ENCODE measurements at places on chromosomes 16 and 17.

DNA sequence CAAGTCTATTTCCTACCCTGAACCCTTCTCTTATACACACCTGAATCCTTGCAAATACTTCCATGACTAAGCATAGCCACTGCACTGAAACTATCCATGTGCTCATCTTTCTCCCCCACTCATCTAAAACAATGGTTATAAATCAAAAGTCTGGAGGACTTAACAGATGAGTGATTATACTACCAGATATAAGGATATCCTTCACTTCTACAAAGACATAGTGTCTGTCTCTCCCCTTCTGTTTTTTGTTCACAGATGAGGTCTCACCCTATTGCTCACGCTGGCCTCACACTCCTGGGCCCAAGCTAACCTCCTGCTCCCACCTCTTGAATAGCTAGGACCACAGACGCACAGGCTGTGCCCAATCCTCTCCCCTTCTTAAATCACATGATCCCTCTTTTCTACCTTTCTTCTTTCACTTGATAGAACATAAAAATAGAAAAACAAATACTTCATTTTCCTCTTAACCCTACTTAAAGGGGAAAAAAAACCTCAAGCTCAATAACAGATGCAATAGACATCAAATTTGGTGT is 19.2 kb downstream of the CEP112 start:
- DNase-seq, result no peak

DNA sequence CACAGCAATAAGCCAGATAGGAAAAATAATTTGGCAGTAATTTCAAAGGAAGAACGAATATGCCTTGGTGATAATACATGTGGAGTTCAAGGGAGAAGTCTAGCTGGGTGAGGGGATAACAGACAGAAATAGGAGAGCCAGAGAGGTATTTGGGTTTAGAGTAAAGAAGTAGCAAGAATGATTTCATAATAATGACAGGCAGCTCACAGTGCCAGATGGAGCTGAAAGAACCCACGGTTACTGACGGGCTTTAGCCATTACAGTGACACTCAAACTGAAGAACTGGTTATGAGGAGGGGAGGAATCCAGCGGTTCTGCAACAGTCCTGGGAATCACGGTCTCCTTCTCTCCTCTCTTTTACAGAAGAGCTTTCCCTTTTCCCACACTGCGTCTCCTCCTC is 2.2 kb downstream of the OR4D1 start:
- no peak for DNase-seq

DNA sequence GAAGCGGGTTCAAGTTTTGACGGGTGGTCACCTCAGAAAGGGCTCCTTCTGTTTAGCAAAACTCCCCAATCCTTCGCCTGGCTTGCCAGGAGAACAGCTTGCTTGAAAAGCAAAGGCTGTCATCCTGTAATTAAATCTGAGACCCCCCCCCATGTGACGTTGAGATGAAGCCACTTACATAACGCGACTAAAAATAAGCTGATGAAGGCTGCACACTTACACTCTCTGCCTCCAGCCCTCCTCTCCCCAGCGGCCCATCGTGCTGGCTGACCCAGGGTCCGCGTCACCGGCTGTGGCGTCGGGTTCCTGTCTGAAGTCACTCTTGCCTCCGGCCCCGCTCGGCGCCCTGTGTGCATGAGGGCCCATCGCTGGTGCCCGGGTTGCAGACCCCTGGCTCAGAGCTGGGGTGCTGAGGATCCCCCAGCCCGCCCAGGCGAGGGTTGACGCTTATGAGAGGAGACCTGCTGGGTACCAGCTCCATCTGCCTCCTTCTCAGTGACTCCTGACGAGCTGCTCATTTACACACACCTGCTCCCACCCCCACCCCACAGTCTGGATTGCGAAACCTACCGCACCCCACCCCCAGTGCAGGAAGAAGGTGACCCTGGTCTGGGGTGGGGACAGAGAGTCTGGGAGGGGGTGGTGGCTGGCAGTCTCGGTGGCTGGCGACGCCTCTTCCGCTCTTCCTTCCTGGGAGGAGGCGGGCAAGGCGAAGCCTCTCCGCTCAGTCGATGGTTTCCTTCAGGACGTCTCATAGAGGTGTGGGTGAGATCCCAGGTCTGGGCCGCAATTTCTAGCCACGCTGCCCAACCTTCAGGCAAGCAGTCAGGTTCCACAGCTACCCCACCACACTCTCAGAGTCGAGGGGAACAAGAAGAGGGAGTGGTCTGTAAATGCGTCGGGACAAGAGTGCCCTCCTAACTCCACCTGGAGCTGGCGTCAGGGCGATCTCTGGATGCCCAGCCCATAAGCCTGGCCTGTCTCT is 3.1 kb upstream of the BAIAP2 start:
- no peak for DNase-seq

DNA sequence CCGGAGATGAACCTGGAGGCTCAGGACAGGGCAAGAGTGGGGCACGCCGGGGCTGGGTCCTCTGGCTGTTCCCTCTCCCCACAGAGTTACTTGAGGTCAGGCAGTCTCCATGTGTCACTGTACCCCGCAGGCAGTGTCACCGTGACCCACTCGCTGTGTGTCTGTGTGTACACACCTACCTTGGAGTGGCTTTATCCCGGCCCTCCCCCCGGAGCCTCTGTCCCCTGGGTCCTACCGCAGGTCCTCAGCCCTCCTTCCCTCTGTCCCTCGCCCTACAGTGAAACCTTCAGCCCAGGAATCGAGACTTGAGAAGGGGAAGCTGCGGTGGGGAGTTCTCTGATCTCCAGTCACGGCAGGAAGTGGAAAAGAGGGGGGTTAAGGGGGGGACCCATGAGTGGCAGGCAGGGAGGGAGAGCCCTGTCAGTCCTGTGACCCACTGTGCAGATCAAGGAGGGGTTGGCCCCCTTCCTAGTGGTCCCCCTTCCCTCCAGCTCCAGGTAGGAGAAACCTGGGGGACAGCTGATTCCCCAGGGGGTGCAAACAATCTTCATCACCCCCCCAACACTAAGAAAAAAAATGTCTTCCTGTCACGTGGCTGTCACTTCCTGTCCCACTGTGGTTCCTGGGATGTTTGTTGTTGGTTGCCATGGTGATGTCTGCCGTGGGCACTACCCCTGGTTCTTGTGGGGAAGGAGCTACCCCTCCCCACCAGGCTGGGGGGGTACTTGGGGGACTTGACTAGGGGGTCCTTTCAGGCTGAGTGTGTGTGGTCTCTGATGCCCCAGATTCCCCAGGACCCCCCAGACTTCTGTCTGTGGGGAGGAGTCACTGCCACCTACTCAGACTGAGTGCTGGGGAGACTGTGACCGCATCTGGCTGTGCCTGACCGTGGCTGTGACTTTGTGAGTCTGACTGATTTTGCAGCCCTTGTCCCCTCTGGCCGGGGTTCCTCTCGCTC is 13.7 kb downstream of the RARA start:
- peak; percentile 75 for DNase-seq

- DNase-seq, result no peak
Measured at GRCh38 chr17:81918832-81919545, 1.0 kb upstream of the SIRT7 start.

GRCh38 chr17:41015454-41015853 is 6.5 kb upstream of the KRTAP3-1 start:
- DNase-seq, result no peak

GRCh38 chr17:48719642-48720265 is 2.6 kb downstream of the PRAC1 start:
- DNase-seq, result no peak

Data from stimulated activated CD4-positive, alpha-beta T cell treated with anti-CD3 and anti-CD28 coated beads, TNF-alpha, amount 100 ng/mL, for 1 hour (primary cell).